ENCODE measurements at places on chromosomes 5 and 9.
A peak's percentile ranks its signal among the peaks of the same experiment; 100 is the strongest.

GRCh38 chr5:133385346-133385745, 227.0 kb downstream of the FSTL4 start:
- DNase-seq = no peak

- no peak for DNase-seq
Observed at GRCh38 chr5:44679214-44679613, 129.5 kb upstream of the MRPS30 start.

GRCh38 chr5:149345892-149346222, 558 bp downstream of the GRPEL2 start:
- DNase-seq = no peak

GRCh38 chr9:108549184-108549583, 306.6 kb downstream of the ACTL7B start:
- no peak for DNase-seq

- DNase-seq = no peak
Observed at GRCh38 chr9:117074342-117074662, 340.6 kb downstream of the ASTN2 start.

GRCh38 chr5:130018641-130019040, 114.4 kb downstream of the CHSY3 start:
- no peak for DNase-seq

- DNase-seq = no peak
Observed at GRCh38 chr5:154143211-154143641, 47.3 kb upstream of the GALNT10 start.

DNA sequence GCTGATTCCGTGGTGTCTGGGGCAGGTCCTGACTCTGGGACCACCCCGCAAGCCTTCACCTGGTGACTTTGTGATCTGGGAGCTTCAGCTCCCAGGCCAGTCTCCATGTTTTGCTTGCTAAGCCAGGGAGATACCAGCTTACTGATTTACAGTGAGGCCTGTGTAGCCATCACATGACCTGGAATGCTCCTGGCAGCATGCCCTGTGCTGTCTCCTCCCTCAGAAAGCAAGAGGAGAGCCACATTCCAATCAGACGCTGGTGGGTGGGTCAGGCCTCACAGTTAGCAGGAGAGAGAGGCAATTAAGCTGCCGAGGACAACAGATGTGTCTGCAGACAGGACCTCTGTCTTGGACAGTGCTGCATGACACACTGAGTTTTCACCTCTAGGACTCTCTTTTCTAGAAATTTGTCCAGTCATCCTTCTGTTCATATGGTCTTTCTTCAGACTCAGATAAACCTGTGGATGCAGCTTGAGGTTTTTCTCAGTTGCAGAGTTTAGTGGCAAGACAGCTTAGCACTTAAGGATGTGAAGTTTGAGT, 24.4 kb upstream of the GRPEL2 start:
- peak; percentile 94 for DNase-seq

GRCh38 chr5:141637123-141637766, 448 bp downstream of the RELL2 start:
- no peak for DNase-seq

DNA sequence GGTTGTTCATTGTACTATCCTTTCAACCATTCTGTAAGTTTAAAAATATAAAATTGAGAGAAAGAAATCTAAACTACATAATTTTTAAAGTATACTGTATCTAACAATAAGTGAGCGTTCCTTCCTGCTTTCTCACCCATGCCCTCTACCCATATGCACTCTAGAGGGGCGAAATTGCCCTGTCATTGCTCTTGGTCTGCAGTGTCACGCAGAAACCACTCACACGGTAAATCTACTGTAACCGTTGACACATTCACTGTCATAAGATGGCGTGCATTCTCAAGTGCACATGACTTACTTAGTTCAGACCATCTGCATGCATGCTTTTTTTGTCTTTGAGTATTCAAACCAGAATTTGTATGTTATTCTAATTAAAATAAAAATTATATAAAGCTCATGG, 55.7 kb upstream of the NIPBL start:
- no peak for DNase-seq

- DNase-seq = peak; percentile 58
Observed at GRCh38 chr5:28254846-28255245, 1216.5 kb upstream of the CDH9 start.

- DNase-seq = no peak
Observed at GRCh38 chr5:127649018-127649439, at the start of gene CTXN3. Gene CTXN3, plus strand, starts transcription at chr5:127649082. Its CDS starts 8,440 bp downstream, at chr5:127657522.

GRCh38 chr9:91474656-91475055, 51.0 kb upstream of the NFIL3 start:
- no peak for DNase-seq

- DNase-seq = no peak
Observed at GRCh38 chr5:147482706-147483180, 27.1 kb downstream of the DPYSL3 start.

GRCh38 chr9:3497401-3497800, 28.4 kb downstream of the RFX3 start:
- peak; percentile 26 for DNase-seq

DNA sequence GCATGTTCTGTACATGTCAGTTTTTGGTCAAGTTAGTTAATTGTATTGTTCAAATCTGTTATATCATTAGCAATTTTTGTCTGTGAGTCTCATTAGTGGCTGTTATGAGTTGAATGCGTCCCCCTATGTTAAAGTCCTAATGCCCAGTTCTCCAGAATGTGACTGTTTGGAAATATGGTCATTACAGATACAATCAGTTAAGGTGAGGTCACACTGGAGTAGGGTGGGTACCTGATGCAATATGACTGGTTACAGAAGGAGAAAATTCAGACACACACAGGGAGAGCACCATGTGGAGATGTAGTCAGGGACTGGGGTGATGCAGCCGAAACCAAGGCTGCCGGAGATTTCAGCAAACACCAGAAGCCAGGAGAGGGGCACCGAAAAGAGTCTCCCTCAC, 15.1 kb downstream of the NMRK1 start:
- no peak for DNase-seq

GRCh38 chr5:83866181-83866580, 145.5 kb upstream of the HAPLN1 start:
- DNase-seq = no peak

DNA sequence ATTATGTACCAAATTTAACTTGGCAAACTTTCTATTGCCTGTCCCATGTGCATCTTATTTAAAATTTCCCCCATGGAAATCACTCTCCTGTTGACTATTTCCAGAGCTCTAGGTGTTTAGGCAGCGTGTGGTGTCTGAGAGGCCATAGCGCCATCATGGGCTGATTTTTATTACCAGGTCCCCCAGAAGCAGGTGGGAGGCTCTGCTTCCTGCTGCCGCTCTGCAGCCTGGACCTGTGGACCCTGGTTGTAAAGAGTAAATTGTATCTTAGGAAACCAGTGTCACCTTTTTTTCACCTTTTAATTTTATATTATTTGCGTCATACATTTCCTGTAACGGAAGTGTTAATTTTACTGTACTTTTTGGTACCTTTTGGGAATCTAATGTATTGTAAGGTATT, 6.4 kb downstream of the HNRNPAB start:
- no peak for DNase-seq

- no peak for DNase-seq
Observed at GRCh38 chr5:56251918-56252553, 18.9 kb upstream of the ANKRD55 start.

GRCh38 chr9:134445000-134445399, 118.7 kb downstream of the RXRA start:
- DNase-seq = no peak

GRCh38 chr9:113255438-113255837, 19.9 kb downstream of the CDC26 start:
- no peak for DNase-seq

All from HT1080 (cell line).